ENCODE measurements at places on chromosomes 6 and 20.
A peak's percentile ranks its signal among the peaks of the same experiment; 100 is the strongest.

- no peak for DNase-seq
Observed at GRCh38 chr20:17928211-17928611, 40.4 kb downstream of the SNX5 start.

DNA sequence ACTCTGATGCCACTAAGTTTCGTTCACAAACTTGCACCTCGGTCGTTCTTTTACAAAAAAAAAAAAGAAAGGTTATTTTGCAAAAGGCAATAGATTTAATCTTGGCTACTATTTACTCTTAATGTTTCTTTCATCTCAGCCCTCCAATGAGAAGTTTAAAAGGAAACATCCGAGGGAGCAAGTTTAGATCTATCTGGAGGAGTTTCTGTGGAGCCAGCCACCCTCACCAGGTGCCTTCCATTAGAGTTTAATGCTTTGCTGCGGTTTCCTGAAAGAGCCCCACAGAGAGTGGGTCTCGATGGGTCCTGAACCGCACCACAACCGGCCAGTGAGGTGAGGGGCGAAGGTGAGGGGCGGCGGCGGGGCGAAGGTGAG is 632 bp downstream of the PRKN start:
- DNase-seq = no peak

DNA sequence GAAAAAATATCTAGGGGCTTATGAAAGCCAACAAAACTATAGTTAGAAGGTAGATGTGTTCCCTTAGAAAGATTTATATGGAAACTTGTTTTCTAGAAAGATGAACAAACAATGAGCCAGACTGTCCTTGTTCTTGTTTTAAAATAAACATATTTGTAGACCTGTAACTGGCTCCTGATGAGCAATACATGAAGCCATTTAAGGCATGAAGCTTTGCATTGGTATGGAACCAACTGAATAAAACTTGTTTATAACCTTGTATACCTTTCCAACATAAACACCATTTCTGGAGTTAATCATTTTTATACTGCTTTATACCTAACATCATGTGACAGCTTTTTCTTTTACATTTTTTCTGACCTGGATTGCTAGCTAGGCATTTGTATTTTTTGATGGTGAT is 247.8 kb downstream of the PRL start:
- no peak for DNase-seq

- DNase-seq = no peak
Observed at GRCh38 chr20:35264755-35265154, 13.2 kb downstream of the MMP24OS start.

DNA sequence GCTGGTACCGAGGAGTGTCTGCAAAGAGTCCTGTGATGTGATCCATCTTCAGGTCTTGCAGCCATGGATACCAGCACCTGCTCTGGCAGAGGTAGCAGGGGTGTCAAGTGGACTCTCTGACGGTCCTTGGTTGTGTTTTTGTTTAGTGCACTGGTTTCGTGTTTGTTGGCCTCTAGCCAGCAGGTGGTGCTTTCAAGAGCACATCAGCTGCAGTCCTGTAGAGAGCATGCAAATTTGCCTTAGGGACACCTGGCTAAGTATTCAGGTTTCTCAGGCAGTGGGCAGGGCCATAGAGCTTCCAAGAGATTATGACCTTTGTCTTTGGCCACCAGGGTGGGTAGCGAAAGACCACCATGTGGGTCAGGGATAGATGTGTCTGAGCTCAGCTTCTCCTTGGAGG is 14.5 kb upstream of the RGS17 start:
- no peak for DNase-seq

GRCh38 chr6:110352563-110353262 is 5.4 kb downstream of the METTL24 start:
- no peak for DNase-seq

GRCh38 chr6:8707956-8708772 is 272.8 kb upstream of the SLC35B3 start:
- DNase-seq = no peak

DNA sequence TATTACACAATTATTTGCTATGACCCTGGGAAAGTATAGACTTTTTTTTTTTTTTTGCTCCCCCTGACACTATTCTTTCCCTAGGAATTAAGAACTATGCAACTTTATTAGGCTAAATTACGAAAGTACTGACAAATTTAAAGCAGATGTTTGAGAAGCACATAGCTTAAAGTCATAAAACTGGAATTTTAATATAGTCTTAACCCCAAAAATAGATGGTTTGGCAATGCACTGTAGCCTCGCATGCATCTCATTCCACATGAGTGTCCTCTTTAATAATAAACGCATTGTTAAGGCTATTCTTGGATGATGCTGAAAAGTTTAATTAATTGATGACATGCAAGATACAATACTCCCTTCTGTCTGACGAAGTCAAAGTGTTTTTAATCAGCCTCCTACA is 49.3 kb downstream of the TBC1D7 start:
- DNase-seq = no peak

DNA sequence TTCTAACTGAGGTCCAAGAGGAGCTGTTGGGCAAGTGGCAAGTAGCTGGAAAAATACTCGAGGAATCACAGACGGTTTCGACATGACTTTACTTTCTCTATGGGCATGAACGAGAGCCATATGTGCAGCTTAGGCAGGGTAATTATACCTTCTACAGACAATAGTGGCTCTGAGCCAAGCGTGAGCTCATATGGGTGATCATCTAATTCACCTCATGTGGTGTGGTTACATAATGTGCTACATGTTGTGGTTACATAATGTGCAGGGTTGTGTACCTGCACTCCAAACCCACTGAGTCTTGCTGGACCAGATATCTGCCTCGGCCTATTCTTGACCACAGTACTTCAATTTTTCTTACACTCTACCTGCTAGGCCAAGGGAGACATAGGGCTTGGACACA is 771.7 kb upstream of the EYS start:
- no peak for DNase-seq

DNA sequence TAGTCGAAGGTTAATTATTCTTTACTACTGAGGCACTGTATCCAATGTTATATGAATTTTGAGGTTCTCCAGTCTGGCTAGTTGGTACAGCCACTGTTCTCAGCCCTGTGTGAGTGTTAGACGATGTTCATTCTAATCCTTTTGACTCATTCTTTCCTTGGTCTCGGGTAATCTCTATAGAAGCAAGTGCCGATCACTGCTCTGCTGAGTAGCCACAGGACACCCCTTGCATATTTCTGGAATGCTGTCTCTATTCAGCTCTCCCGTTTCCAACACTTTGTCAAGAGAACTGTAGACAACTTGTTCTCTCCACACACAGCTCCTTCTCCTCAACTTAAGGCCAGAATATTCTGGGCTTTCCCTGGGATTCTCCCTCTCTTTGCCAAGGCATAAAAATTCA is 42.4 kb upstream of the PLCB1 start:
- no peak for DNase-seq

- no peak for DNase-seq
Observed at GRCh38 chr6:15483060-15483459, 179.8 kb downstream of the DTNBP1 start.

DNA sequence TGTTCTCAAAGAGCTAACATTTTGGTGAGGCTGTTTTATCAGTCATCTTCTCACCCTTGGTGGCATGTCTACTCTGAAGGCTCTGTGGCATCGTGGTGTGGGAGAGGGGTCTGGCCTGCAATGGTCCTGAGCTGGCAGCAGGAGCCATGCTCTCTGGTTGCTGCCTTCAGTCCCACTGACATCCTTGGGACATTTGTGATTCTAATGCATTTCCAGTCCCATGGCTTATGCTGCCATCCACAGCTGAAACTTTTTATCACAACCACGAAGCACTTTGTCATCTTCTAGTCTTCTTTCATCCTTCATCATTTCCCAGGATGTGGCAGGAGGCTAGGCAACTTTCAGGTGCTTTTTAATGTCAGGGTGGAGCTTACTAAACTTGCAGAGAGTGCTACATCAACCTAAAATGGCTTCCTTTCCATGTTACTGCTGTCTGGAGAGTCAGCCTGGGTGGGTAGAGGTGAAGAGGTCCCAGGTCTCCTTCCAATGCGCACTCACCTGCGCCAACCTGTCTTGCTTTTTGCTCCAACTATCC is 77.1 kb downstream of the GPR63 start:
- no peak for DNase-seq

- DNase-seq = no peak
Observed at GRCh38 chr6:37732688-37733087, 35.0 kb upstream of the MDGA1 start.

DNA sequence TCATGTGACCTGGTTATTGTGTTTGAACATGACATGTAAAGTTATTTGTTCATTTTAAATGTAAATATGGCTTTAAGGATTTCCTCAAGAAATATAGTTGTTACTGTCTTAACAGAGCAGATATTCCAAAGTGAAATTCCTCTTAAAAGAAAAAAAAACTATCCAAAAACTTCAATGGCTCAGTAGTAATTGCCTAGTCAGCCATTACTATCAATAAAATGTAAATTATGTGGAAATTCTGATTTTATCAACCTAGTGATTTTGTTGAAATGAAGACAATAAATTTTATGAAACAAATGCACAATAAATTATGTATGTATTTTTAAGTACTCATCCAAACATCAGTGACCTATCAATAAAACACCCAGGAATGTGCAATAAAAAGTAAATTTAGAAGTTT is 463.3 kb downstream of the TENT5A start:
- DNase-seq = no peak

DNA sequence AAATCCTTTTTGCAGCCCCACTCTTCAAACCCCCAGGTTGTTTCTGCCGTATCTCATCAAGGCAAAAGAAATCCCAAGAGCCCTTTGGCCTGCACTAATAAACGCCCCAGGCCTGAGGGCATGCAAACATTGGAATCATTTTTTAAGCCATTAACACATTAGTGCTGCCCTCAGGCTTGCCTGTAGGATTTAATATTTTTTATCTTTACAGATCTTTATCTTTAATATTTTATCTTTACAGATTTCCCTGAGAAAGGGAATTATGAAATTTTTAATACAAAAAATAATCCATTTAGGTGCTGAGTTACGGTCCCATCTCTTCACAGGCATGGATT is 14.7 kb downstream of the GTPBP2 start:
- DNase-seq = no peak

- no peak for DNase-seq
Observed at GRCh38 chr20:37681384-37682112, 12.3 kb upstream of the CTNNBL1 start.

DNA sequence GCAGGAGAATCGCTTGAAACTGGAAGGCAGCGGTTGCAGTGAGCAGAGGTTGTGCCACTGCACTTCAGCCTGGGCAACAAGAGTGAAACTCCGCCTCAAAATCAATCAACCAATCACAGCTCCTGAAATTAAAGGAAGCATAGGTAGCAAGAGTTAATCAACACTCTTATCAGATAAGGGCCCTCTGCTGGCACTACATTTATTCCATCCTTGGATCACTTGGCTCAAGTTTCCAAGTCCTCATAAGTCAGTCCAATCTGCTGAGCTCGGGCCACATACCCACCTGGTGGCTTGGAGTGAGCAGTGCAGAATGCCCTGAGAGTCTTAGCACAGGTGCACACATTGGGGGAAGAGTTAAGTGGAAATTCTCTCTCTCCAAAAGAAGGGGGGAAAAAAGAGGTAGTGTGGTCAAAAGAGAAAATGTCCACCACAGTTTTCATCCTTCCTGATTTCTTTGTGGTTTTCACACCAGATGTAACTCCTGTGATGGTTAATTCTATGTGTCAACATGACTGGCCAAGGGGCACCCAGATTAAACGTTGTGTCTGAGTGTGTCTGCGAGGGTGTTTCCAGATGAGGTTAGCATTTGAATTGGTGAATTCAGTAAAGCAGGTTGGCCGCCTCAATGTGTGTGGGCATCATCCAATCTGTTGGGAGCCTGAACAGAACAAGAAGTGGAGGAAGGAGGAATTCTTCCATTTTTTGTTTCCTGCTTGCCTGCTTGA is 14.2 kb upstream of the FAM8A1 start:
- DNase-seq = no peak

- DNase-seq = no peak
Observed at GRCh38 chr20:45339799-45340198, 8.4 kb downstream of the SDC4 start.

- DNase-seq = no peak
Observed at GRCh38 chr6:160315310-160315709, 32.9 kb upstream of the SLC22A3 start.

DNA sequence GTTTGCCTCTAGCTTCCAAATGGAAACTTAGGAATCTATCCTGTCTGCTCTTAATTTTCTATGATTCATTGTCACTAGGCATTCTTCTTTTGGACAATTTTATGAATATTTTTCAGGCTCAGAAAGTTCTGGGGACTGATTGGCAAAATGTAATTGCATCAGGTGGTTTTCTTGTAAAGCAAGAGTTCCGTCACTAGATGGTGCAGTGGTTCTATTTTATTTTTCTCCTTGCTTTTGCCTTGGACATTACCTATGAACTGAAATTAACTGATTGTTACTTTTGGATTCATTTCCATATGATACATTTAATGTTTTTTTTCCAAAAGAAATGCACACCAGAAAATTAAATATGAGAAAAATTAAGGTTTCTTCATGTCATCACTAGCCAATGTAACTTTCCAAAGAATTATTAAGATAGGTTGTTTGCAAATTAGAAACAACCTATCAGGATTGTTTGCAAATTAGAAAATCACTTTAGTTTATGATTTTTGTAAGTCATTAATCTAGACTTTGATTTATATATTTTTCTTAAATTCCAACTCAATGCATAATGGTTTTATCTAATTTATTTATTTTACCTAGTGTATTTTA is 48.0 kb downstream of the TMEM170B start:
- peak; percentile 17 for DNase-seq

- no peak for DNase-seq
Observed at GRCh38 chr6:1987640-1988039, 257.8 kb downstream of the GMDS start.

DNA sequence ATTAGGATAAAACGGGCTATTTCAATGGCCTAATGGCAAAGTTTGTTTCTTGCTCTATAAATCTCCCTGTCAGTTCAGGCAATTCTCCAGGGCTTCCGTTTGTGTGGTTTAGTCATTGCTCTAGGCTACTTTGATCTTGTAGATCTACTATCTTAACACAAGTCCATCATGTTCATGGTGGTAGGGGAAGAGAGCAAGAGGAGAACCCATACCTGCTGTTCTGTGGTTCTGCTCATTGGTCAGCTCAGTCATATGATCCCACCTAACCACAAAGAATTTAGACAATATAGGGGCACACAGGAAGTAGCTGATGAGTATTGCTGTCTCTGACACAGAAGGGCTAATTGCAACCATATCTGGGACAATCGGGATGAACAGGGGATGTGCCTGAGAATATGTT is 4.9 kb upstream of the DEK start:
- no peak for DNase-seq
